ENCODE measurements at places on chromosomes 16 and 17. TPM values are rescaled to one million over a fixed set of nuclear protein-coding genes. Genes with fewer than 3 reads are reported as not detected.

SLC52A1 gene
- 0.06 TPM for polyA plus RNA-seq

PTGES3L gene
- 0.89 TPM for polyA plus RNA-seq

XAF1 gene
- polyA plus RNA-seq = 31.4 TPM

KIF2B gene
- polyA plus RNA-seq = not detected

FAM117A gene
- polyA plus RNA-seq = 17.5 TPM

TNFSF12 gene
- 46.5 TPM for polyA plus RNA-seq

PRAC2 gene
- not detected for polyA plus RNA-seq

SLFN12 gene
- polyA plus RNA-seq = 1.6 TPM

RPUSD1 gene
- 19.9 TPM for polyA plus RNA-seq

TCAP gene
- polyA plus RNA-seq = 2.0 TPM

DNA sequence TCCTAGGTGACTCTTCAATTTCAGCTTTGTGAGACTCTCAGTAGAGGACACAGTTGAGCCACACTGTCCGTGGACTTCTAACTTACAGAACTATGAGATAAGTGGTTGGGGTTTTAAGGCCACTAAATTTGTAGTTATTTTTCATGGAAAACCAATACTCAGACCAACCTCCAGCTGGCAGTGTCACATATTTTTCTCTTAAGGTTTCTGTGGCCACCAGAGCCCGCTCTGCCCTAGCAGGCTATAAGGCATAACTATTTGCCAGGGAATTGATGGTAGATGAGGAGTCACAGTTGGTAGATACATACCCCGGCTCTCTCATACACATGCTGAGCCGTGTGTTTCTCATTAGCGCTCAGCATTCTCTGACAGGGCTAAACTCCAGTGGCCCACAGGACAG is 336.8 kb upstream of the MON1B start:
- DNase-seq = no peak

GRCh38 chr17:78252701-78253635 is 21.5 kb downstream of the TMEM235 start:
- peak; percentile 82 for DNase-seq

DNA sequence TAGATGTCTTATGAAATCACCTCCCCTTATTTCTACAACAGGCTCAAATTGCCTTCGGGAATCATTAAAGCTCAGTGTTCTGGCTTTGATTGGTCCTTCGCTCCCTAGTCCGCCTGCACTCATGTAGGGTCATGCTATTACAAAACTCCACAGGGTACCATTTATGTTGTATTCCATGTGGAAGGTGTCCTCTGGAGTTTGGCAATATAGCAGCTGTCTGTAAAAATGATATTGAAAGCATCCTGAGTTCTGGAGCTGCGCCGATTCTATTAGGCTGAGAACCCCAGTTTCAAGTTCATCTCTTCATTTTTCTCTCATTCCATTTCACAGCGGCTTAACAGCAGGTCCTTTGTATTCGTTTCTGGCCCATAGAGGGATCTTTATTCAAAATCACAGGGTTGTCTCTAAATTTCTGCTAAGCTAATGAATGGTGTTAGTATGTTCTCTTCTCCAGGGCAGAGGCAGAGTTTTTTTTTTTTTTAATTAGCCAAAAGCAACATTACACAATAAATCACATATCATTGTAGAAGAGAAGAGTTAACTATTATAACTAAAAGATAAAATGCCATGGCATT is 71.9 kb upstream of the TEKT1 start:
- DNase-seq = no peak

DNA sequence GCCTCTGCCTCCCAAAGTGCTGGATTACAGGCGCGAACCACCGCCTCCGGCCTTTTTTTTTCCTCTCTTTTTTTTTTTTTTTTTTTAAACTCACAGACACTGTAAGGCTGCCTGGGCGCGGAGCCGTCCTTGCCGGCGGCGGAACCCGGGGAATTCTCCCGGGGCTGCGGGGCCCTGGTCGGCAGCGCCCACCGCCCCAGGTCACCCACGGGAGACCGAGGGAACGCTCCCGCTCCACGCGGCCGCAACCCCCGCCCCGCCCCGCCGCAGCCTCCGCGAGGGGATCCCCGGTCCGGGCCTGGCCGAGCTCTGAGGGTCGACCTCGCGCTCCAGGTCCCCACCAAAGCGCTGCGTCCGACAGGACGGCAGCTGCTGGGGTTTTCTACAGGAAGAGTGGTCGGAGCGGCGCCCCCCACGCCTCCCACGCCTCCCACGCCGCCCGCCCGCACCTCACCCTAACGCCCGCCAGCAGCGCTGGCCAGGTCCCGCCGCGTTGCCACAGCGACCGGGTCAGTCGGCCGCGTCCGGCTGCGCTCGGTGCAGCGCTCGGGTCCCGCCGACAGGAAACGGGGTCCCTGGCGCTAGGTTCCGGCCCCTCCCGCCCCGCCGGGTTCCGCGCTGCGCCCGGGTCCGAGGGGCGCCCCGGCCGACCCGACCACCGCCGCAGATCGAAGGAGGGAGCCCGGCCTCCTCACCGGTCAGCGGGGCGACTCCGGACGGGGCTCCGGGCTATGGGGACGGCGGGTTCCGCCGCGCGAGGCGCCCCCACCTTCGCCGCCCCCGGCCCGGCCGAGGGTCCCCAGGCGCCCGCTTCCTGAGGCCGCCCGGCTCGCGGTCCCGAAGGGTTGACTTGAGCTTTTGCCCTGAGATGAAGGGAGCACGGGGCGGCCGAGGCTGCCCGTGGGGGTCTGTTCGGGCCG is at the start of gene CCDC57:
CCDC57 (minus strand) TSS at position 512 of the 920 bp plus-strand sequence. CDS start 10,898 bp downstream, outside the sequence.
- DNase-seq = peak; percentile 96

DNA sequence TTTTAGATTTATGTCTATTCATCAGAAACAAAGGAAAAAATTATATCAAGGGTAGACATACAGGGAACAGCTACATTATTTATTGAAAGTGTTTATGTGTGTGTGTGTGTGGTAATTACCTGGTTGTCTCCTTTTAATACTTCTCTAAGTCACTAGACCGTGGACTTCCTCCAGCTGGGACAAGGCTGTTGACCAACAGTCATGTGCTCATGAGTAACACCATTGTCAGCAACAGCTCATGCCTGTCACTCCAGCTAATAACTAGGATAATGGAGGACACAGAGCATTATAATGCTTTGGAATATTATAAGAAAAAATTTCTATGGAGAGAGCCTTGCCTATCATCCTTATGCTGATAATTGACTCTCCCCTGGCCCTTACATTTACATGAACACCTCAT is 125.3 kb upstream of the SALL1 start:
- no peak for DNase-seq

- no peak for DNase-seq
These were observed 12.7 kb upstream of the MLKL start for GRCh38 chr16:74713325-74713724.

- DNase-seq = no peak
These were observed 173.3 kb upstream of the CACNG5 start for GRCh38 chr17:66661411-66662256.

- DNase-seq = no peak
These were observed 544.4 kb upstream of the EEF2KMT start for GRCh38 chr16:5642011-5642410.

GRCh38 chr17:8375738-8376259 is 705 bp downstream of the KRABD2 start:
- no peak for DNase-seq

- peak; percentile 84 for DNase-seq
These were observed 27.8 kb upstream of the MEAK7 start for GRCh38 chr16:84532291-84532724.

DNA sequence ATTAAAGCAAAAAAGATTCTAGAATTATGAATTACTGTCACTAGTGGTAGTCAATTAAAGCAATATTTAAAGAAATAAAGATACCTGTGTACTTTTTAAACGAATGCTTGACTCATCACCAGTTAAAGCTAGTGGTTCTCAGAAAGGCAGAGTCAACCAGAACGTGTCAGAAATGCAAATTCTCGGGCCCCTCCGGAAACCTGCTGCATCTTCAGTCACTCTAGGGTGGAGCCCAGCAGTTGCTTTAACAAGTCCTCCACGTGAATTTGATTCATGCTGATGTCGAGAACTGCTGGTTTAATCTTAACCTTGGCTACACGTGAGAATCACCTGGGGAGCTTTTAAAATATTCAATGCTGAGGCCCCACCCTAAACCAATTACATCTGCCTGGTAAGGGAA is 169.8 kb upstream of the SDK2 start:
- no peak for DNase-seq

DNA sequence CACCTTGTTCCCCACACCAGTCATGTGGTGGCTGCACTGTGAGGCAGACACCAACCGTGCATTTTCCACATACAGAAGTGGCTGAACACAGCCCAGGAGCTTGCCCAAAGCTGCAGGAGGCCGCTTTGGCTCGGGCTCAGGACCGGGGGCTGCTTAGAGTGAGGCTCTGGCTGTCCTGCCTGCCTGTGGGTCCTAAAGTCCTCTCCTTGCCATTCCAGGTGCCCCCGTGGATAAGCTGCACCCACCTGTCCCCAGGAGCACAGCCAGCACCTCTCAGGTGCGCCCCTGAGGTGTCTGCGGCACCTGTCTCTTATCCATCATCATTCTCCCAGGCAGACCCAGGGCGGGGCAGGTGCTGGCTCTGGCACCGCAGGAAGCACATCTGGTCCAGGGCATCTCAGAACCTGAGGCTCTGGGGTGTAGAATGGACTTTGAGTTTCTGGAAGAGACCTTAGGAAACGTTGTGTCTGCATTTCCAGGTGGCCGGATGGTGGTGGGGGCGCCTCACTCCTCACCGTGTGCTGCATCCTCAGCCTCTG is 180.5 kb upstream of the ZNF469 start:
- DNase-seq = no peak
